ENCODE measurements at places on chromosomes 4 and X.

DNA sequence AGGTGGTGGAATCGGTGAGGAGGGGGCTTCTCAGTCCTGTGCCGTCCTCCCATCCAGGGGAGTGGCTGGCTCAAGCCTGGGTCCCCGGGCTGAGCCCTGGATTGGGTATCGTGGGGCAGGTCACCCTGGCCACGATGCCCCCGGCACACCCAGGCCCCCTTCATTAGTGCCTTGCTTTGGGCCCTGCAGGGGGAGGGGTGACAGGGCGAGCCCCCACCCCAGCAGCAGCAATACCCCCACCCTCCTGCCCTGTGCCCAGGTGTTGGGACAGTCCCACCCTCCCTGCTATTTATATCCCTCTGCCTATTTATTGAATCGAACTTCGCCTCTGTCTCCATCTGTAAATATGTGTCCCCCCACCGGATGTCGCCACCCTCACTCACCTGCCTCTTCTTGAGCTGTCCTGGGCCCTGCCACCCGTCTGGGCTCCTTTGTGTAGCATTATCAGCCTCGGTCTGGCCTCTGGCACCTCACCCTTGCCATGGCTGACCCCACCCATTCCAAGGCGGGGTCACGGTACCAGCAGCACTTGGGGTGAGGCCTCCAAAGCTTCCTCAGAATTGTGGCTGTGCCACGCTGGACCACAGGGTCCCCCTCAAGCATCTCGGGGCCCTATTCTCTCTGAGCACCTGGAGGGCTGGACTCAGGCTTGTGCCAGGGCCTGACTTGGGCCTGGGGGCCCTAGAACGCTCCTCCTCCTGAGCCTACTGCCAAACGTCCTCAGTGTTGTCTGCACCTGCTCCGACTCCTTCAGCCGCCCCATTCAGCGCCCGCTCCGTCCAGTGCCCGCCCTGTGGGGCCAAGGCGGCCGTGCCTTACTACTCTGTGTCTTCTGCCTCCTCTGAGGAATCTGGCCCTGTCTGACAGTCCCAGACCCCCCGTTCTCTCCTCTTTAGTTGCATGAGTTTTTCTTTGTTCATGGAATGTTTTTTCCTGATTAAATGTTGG is 6.1 kb downstream of the LAGE3 start:
- no peak for DNase-seq

GRCh38 chr4:6497796-6498195 is 25.4 kb upstream of the PPP2R2C start:
- DNase-seq: no peak

GRCh38 chr4:19580095-19580494 is 671.6 kb upstream of the SLIT2 start:
- no peak for DNase-seq

- peak; percentile 32 for DNase-seq
Observed at GRCh38 chr4:183905593-183906488, 734 bp downstream of the STOX2 start.

DNA sequence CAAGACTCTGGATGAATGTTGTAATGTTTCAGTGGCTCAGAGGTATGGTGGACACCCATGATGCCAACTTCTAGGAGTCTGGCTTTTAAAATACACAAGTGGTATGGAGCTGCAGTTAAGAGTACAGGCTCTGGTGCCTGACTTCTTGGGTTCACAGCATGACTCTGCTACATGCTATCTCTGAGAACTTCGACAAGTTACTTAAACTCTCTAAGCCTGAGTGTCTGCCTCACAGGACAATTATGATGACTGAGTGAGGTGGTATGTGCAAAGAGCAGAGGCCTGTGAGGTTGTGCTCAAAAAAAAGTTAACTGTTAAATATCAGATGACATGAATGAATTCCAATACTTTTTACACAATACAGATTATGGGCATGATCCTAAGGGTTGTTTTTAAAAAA is 90.9 kb upstream of the SRD5A3 start:
- no peak for DNase-seq

GRCh38 chrX:74383611-74384010 is 37.7 kb upstream of the SLC16A2 start:
- DNase-seq: peak; percentile 29

DNA sequence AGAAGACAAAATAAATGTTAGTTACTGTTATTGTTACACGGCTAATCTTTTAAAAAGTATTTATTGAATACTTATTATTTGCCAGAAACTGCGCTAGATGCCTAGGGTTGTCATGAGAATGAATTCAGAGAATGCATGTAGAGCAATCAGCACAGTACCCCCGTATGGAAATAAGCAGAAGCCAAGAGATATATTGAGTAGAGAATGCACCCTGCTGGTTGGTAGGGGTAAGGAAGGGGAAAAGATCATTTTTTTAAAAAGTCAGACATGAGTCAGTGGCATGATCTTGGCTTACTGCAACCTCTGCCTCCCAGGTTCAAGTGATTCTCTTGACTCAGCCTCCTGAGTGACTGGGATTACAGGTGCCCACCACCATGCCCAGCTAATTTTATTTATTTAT is 13.1 kb upstream of the DRP2 start:
- DNase-seq: peak; percentile 13

DNA sequence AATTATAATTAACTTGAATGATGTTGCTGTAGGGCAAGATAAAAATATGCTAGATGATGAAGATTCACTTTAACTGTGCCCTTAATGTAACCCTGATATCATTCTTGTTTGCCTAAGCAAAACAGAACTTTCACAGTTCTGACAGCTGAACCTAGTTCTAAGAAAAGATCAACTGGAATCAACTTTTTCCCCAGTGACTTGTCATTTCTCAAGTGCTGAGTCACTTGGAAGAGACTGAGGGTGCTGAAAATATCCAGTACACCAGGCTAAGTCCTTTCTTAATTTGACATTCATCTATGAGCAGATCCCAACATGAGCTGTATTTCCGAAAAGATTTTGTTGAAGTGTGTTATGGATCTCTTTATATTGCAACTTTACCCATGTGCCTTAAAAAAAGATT is 140.4 kb downstream of the MID1IP1 start:
- no peak for DNase-seq

- DNase-seq: peak; percentile 19
Observed at GRCh38 chr4:75723163-75724065, 963 bp upstream of the USO1 start.

DNA sequence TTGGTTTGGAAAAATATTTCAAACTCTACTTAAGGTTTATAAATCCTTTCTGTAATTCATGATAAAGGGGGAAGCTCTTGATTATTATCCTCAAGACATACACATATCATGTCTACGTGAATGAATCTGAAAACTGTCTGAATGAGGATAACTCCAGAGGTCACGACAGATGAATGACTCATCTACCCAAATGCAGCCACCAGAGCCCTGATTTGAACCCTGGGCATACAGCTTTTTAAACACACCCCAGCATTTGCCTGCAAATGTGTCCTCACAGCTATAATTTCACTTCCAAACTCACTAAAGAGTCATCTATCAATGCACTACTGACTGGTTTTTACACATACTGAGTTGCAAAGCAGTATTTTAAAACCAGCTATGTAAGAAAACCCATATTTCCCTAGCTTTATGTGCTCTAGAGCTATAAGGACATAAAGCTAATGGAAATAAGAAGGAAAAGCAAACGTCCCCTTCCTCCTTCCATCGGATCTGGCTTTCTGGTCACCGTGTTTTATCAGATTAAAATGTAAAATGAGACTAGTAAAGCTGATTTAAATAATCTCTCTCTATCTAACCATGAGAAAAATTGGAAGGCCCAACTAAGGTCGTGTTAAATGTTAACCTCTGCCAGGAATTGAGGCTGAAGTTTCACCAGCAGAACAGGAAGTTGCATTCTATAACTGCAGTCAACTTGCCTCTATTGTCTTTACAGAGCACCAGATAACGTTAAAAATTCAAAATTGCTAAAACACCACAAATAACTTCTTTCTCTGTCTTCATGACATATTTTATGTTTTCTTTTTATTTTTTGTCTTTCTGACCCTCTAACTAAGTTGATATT is 63.1 kb upstream of the SPP1 start:
- no peak for DNase-seq

DNA sequence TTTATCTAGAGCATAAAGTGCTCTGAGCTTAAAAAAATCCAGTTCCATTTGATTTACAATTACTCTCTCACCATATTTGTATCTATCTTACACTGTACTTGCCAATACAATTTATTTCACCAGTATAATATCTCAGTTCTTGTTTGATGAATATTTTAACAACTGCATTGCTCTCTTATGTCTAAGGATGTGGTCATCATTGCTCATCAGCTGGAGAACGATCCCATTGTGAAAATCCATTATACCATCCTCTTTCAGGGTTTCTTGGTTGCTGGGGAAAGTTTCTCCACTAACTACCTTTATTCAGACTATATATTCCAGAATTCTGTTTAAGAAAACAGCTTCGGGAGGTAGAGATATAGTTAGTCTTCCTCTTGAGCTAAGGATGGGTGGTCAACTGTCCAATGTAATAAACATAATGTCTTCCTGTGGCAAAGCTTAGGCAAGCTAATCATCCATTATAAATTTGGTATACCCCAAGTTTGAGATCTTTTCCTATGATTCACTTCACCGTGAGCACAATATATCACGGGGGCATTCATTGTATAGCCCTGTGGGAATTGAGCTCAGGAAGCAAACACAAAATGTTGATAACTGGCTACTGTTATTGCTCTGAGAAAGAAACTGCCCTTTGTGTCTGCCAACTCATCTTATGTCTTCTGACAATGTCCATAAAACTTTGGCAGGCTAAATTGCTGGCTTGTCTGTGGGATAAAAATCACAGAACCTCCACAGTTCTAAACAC is 2361.9 kb downstream of the ARAP2 start:
- no peak for DNase-seq

DNA sequence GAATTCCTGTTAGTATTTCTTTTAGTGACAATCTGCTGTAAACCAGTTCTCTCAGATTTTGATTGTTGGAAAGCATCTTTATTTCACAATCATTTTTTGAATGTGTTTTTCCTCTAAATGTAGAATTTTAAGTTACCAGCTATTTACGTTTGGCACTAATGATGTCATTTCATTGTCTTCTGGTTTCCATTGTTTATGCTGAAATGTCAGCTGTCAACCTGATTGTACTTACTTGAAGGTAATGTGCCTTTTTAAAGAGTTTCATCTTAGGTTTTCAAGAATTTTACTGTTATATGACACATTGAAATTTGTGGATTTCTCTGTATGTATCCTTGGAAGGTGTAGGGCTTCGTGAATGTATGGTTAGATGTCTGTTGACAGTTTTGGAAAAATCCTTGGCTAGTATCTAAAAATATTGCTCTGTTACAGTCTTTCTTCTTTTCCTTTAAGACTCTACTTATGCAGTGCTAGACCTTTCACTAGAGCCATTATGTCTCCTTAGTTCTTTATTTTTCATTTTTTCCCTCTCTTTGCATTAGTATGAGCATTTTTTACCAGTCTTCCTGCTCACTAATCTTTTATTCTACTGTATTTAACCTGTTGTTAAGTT is 30.4 kb downstream of the SMAD1 start:
- no peak for DNase-seq

DNA sequence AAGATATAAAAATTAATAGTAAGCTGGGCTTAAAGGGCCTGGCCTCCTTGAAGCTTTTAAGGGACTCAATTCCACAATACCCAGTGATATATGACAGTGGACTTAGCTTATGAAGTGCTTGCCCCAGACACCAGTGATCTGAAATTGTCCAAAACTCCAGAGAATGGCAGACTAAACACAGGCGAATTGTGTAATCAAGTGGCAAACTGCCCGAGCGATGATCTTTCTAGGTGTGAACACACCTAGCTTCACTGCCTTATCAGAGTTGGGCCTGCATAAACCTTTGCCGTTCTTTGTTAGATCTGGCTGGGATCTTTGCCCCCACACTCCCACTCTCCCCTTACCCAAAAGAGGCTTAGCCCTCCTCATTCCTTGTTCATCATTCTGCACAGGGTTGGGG is 62.5 kb upstream of the SH3RF1 start:
- DNase-seq: no peak

DNA sequence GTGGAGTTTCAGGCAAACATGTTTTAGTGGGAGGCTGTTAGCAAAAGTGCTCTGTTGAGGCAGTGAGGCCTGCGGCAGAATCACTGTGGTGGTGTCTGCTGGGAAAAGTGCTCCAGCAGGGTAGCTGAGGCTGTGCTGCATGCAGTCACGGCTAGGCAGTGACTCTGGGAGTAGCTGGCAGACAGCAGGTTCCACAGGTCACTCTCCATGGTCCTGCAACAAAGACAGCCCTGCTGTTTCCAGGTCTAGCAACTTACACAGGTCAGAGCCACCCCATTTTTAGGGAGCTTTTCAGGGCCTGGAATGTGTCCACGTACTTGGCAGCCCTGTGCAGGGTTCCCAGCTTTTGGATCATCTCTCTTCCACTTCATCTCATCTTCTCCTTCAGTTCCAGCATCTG is 184.3 kb downstream of the NAA11 start:
- no peak for DNase-seq

DNA sequence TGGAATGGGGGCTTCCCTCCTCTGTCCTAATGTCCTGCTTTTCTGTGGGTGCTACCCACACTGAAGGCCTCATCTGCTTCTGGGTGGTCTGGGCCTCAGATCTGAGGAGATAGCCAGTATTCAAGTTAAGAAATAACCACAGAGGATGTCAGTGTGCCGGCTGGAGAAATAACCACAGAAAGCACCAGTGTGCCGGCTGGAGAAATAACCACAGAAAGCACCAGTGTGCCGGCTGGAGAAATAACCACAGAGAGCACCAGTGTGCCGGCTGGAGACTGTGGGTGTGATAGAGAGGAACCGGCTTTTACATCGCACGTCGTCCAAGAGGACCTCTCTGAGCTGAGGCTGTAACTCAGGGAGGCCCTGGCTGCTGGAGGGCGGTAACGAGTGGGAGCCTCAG is 65.7 kb upstream of the PSAPL1 start:
- no peak for DNase-seq

DNA sequence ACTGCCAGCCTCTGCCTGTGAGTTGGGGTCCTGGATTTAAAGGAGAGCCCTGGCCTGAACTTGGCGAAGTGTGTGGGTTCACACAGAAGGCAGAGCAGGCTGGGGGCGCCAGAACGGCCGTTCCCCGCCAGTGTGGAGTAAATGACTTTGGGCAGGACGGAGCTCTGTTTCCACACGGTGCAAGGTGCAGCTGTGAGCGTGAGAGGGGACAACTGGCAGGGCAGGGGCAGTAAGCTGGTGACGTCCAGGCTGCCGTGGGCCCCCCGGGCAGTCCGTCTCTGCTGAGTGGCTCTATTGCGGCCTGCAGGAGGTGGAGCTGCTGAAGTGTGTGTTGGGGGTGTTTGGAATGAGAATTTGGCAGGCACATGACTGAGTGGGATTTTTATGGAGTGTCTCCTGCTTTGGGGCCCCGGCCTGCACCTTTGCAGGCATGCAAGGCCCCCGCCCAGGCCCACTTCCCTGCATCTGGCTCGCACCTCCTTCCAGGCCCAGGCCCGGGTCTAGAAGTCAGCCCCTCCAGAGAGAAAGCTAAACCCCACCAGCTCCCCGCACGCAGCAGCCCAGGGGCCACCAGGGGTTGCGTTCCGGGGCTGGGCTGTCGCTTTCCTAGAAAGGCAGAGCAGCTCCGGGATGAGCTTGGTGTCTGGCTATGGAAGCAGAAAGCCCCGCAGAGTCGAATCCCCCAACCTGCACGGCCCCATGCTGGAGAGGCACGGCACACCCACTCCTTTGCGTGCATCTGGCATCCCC is 62.2 kb upstream of the GRPEL1 start:
- no peak for DNase-seq
